ENCODE measurements at places on chromosomes 2 and 18. TPM values are rescaled to one million over a fixed set of nuclear protein-coding genes. Genes with fewer than 3 reads are reported as not detected.

DNA sequence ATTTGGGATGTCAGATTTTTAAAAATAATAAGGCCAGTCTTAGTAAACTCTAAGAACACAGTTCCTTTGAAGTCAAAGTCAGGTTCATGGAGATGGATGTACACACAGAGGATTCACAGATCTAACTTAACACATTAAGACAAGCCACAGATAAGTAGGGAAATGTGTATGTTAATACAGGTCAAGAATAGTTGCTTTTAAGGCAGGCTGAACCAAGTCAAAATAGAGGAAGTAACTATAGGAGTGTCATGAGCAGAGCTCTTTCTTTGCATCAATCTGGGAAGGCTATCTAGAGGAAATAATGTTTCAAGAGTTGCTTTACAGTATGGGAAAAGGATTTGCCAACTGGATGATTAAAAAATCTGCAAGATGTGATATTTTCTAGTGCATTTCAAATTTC, 128.0 kb upstream of the FBXO11 start:
- H3K27me3 ChIP-seq: peaks cover 2% of the 10 kb centered on the region
- no peaks in the 10 kb centered on the region for H3K36me3 ChIP-seq
- no peak overlapping the region for H3K27ac ChIP-seq
- no peak for DNase-seq
- H3K4me1 ChIP-seq: no peaks in the 10 kb centered on the region
- H3K4me3 ChIP-seq: no peak overlapping the region

GRCh38 chr18:77857678-77858655, 608.3 kb downstream of the GALR1 start:
- H3K36me3 ChIP-seq: no peaks in the 10 kb centered on the region
- no peaks in the 10 kb centered on the region for H3K4me1 ChIP-seq
- no peak overlapping the region for H3K4me3 ChIP-seq
- DNase-seq: no peak
- H3K27ac ChIP-seq: no peak overlapping the region
- no peaks in the 10 kb centered on the region for H3K27me3 ChIP-seq

GRCh38 chr2:165746501-165746900, 47.5 kb downstream of the GALNT3 start:
- H3K4me1 ChIP-seq: no peaks in the 10 kb centered on the region
- no peak overlapping the region for H3K4me3 ChIP-seq
- no peak overlapping the region for H3K27ac ChIP-seq

GRCh38 chr2:88746929-88747490, 55.5 kb downstream of the RPIA start:
- H3K4me1 ChIP-seq: no peaks in the 10 kb centered on the region
- H3K4me3 ChIP-seq: no peak overlapping the region
- H3K27me3 ChIP-seq: no peaks in the 10 kb centered on the region
- DNase-seq: no peak
- H3K27ac ChIP-seq: no peak overlapping the region

- H3K4me3 ChIP-seq: no peak overlapping the region
- no peak overlapping the region for H3K27ac ChIP-seq
- no peaks in the 10 kb centered on the region for H3K4me1 ChIP-seq
- H3K36me3 ChIP-seq: no peaks in the 10 kb centered on the region
These were observed 10.5 kb downstream of the CROCC2 start for GRCh38 chr2:240916571-240917008.

DNA sequence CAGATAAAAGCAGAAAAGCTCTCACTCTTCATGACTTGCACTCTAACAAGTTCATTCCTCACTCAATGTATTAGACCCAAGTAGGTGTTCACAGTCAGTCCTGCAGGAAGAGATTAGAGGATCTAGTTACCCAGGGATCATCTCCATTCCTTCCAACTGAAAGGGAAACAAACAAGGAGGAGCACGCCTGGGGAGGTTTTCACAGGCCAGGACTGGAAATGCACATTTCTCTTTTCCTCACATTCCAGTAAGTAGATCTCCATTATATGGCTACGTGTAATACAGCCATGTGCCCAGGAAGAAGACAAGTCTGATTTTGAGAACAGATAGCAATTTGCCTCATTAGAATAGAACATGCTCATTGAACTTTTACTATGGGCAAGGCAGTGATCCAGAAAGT, 1132.2 kb upstream of the FAM98A start:
- H3K27me3 ChIP-seq: no peaks in the 10 kb centered on the region
- H3K36me3 ChIP-seq: no peaks in the 10 kb centered on the region
- DNase-seq: no peak
- no peak overlapping the region for H3K27ac ChIP-seq
- H3K4me3 ChIP-seq: no peak overlapping the region

DNA sequence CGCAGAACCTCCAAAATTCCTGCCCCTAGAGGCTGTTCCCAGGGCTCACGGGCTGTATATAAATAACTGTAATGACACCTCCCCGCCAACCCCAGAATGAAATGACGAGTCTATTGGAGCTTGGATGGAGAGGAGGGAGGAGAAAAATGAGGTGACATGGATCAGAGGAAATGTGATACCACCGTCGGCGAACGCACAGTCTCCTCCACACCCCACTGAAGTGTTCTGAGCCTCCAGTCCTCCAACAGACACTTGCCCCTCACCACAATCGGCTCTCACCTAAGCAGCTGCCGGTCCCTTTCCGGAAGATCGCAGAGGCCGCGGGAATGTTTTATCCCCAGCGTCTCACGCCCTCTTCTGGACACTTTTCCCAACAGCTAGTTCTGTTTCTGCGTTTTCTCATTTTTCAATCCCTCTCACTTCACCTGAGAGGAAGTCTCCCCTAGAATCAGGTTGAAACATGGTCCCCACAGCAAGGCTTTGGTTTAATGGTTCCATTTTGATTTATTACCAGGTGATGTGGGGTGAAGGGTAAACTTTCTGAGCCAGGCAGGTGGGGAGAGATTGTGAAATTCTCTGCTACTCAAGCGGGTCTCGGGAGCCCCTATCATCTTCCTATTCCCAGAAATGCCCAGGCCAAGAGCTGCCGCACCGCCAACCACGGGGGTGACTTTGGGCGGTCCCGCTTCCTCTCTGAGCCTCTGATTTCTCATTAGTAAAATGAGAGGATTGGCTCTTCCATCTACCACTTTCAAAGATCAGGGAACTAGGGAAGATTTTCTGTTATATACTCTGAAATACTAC, 9.1 kb upstream of the MYO5B start:
- H3K4me1 ChIP-seq: no peaks in the 10 kb centered on the region
- no peaks in the 10 kb centered on the region for H3K36me3 ChIP-seq
- DNase-seq: no peak
- H3K27ac ChIP-seq: no peak overlapping the region
- no peaks in the 10 kb centered on the region for H3K27me3 ChIP-seq
- no peak overlapping the region for H3K4me3 ChIP-seq

DNA sequence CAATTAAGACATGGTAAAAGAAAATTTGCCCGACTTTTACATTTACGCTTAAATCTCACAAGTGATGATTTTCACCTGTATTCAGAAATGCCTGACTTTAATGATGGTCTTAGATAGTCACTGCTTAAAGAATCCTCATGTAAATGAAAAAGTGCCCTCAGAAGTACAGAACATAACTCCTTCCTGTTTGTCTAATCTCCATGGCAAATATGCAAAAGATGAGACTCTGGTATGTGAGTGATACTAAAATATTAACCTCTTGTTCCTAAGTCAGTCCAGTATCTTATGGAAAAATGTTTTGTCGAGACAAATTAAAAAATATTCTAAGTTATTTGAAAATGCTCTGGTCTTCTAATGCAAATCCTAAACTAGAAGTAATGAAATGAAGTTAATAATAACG, 29.2 kb downstream of the KCTD1 start:
- no peak for DNase-seq
- H3K27me3 ChIP-seq: no peaks in the 10 kb centered on the region
- no peaks in the 10 kb centered on the region for H3K4me1 ChIP-seq
- H3K36me3 ChIP-seq: no peaks in the 10 kb centered on the region
- H3K4me3 ChIP-seq: no peak overlapping the region

DNA sequence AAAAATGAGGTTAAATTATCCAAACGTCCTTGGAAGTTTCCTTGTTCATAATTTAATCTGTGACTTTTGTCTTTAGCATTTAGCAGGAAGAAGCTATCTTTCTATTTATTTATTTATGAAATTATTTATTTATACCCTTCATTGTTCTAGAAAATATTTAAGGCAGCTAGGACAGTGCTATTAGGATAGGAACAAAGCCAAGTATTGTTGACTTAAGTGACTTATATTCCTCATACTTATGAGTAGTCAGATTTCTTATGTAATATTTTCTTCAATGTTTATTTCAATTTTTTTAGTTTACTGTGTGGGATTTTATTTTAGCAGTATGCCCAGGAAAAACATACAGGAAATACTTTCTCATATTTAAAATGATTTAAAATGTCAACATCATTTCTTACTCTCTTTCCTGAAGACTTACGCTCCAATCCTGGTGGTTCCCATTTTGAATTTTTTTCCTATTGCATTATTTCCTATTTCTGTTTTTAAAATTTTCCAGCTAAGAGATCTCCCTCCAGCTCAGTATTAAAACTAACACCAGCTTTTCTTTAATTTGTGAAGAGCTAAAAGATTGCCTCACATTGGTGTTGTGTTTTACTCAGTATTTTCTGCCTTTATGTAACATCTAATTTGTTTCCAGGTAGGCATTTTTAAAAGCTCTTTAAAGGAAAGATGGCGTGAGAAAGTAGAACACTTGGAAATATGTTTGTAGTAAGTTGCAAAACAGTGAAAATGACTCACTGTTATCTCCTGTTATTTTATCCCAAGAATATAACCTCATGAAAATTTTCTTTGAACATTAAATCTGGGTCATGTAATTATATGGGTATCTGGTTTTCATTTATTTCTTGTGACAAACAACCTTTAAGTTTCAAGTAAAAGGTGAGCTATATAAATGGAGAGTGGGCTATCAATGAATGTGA, 32.2 kb downstream of the MAPRE2 start:
- H3K4me1 ChIP-seq: no peaks in the 10 kb centered on the region
- H3K27me3 ChIP-seq: no peaks in the 10 kb centered on the region
- no peak for DNase-seq
- peaks cover 22% of the 10 kb centered on the region for H3K36me3 ChIP-seq
- H3K27ac ChIP-seq: no peak overlapping the region
- no peak overlapping the region for H3K4me3 ChIP-seq

DNA sequence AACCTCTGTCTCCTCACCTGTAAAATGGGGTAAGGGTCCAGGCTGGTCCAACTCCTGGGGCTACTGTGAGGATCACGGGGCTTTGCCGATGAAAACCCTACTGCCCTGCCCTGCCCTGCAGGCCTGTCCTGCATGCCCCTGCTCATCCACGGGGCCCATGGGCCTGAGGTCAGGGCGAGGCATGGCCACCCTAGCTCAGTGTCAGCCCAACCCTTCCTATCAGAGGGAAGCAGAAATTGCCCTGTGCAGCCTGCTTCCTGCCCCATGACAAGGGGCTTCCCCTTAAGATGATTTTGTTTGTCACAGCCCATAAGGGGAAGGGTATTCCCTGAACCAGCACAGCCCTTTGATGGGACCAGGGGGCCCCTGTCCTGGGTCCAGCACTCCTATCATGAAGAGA, 353.6 kb upstream of the ID2 start:
- peak overlapping the region; percentile 30 for H3K27ac ChIP-seq
- no peaks in the 10 kb centered on the region for H3K36me3 ChIP-seq
- no peak for DNase-seq
- no peaks in the 10 kb centered on the region for H3K27me3 ChIP-seq

GRCh38 chr2:198518935-198519334, 714.5 kb downstream of the PLCL1 start:
- no peak for DNase-seq
- H3K4me3 ChIP-seq: no peak overlapping the region
- no peaks in the 10 kb centered on the region for H3K27me3 ChIP-seq
- no peak overlapping the region for H3K27ac ChIP-seq
- H3K36me3 ChIP-seq: no peaks in the 10 kb centered on the region

DNA sequence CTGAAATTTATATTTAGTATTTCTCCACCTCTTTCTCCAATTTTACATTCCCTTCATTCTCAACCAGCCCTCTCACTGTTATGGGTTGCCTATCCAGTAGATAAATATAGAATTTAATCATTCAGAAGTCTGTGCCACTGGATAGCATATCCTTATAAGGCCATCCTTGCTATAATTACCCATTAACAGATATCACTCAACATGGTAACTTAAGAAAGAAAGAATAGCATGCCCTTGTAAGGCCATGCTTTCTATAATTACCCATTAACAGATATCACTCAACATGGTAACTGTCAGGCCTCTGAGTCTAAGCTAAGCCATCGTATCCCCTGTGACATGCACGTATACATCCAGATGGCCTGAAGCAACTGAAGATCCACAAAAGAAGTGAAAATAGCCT, 1137.4 kb upstream of the FAM98A start:
- no peak overlapping the region for H3K27ac ChIP-seq
- no peaks in the 10 kb centered on the region for H3K36me3 ChIP-seq
- no peak for DNase-seq
- H3K4me3 ChIP-seq: no peak overlapping the region
- H3K27me3 ChIP-seq: no peaks in the 10 kb centered on the region
- no peaks in the 10 kb centered on the region for H3K4me1 ChIP-seq

- no peaks in the 10 kb centered on the region for H3K4me1 ChIP-seq
- DNase-seq: no peak
- H3K27ac ChIP-seq: no peak overlapping the region
These were observed 1617.4 kb upstream of the ACVR2A start for GRCh38 chr2:146227152-146228019.

DNA sequence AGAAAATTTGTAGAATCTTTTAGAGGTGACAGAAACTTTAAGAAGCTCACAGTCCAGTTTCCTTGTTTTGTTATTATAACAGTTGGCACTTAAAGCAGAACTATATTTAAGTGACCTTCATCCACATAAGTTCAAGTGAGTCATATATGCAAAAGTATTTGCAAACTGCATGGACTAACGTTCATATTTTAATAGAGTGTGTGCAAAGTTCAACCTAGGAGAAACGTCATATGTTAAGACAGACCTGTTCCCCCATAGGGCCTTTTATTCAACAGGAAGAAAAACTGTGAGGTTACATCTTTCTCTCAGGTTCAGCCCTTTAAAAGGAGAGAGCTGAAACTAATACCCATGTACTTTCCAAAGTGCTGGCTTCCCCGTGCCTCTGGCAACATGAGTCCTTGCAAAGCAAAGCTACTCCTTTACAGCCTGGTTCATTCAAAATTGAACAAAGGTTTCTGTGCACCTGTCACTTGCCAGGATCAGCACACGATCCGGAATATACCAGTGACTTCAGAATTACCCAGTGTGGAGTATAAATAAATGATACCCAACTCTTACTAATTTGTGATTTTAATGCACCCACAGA, 280.0 kb upstream of the RAB12 start:
- H3K36me3 ChIP-seq: no peaks in the 10 kb centered on the region
- H3K4me3 ChIP-seq: no peak overlapping the region
- no peaks in the 10 kb centered on the region for H3K4me1 ChIP-seq
- H3K27ac ChIP-seq: no peak overlapping the region
- DNase-seq: no peak

GRCh38 chr2:217329023-217329431, 469.2 kb upstream of the TNP1 start:
- DNase-seq: no peak
- no peak overlapping the region for H3K4me3 ChIP-seq
- no peak overlapping the region for H3K27ac ChIP-seq
- no peaks in the 10 kb centered on the region for H3K36me3 ChIP-seq
- H3K4me1 ChIP-seq: no peaks in the 10 kb centered on the region

GRCh38 chr2:141384676-141385075, 746.1 kb downstream of the LRP1B start:
- no peak for DNase-seq
- no peak overlapping the region for H3K4me3 ChIP-seq
- H3K4me1 ChIP-seq: no peaks in the 10 kb centered on the region
- no peaks in the 10 kb centered on the region for H3K36me3 ChIP-seq
- H3K27me3 ChIP-seq: no peaks in the 10 kb centered on the region

ZAP70 gene
- total RNA-seq: 954 TPM

CXCR4 gene
- total RNA-seq: 848 TPM

HAUS1 gene
- 15.2 TPM for total RNA-seq

FAM161A gene
- total RNA-seq: 1.1 TPM

TGFA gene
- total RNA-seq: 13.3 TPM

TCF7L1 gene
- total RNA-seq: not detected

OTOS gene
- total RNA-seq: not detected

KIAA2012 gene
- not detected for total RNA-seq

LIMS3 gene
- 0.48 TPM for total RNA-seq

SP140 gene
- total RNA-seq: 69.1 TPM

Measured in natural killer cell (primary cell).